Ovary (tissue), 10 donors: ENCODE measurements at places on chromosomes 7 and 10. TPM values are rescaled to one million over a fixed set of nuclear protein-coding genes. Genes with fewer than 3 reads are reported as not detected.
A peak's percentile ranks its signal among the peaks of the same experiment; 100 is the strongest.

The GJD4 gene
- not detected for total RNA-seq

The ASL gene
- 20.8 TPM for total RNA-seq

The MMP21 gene
- 0.91 TPM for total RNA-seq

The TMEM130 gene
- 0.97 TPM for total RNA-seq

The FLNC gene
- 25.6 TPM for total RNA-seq

The RBP3 gene
- total RNA-seq: not detected

The REEP3 gene
- total RNA-seq: 22.2 TPM

DNA sequence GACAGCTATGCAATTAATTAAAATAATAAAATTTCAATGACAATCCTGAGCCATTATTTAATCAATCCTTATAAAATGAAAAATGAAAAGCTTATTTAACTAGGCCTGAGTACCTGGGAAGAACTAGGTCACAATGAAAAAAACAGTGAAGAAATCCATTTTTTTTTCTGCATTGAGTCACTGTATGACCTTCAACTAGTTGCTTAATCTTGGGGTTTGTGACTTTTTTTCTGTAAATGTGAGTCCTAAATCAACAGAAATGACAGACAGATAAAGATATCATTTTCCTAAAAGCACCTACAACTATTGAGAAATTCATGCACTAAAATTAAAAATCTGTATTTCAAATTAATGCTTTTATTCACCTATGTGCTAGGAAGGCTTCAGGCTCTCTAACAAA, 96.8 kb downstream of the TMEM26 start:
- no peak for DNase-seq

DNA sequence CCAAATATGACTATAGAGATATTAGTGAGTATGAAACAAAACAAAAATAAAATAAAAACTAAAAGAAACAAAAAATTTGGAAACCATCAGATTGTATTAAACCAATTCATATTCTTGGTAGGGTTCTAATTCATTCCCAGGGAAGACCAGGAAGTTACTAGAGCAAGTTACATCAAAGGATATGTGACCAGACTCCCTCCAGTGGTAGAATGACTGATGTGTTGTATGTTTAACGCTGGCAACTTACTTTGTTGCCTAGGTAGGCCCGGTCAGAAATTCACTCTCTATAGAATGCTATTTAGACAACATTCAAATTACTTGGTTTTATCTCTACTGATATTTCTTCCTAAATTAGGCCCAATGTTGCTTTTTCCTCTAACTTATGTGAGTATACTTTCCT, 5.2 kb downstream of the PHYHIPL start:
- DNase-seq: no peak

GRCh38 chr7:73477376-73477775, 43.8 kb downstream of the FZD9 start:
- no peak for DNase-seq

DNA sequence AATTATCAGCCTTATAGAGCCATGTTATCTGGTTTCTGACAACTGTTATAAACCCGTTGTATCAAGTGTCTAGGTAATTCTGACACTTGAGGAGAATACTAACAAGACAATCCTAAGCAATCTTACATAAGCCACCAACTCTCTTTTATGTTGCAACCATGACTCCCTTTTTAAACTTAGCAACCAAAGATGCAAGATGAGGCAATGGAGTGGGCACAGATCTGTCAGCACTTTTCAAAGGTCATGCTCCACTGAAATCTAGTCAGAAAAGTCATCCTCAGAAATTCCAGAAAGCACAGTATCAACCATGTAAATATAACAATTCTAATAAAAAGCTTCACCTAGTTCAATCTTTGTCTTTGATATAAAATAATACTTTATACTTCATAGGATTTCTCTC, 77.0 kb upstream of the SEMA3A start:
- no peak for DNase-seq

DNA sequence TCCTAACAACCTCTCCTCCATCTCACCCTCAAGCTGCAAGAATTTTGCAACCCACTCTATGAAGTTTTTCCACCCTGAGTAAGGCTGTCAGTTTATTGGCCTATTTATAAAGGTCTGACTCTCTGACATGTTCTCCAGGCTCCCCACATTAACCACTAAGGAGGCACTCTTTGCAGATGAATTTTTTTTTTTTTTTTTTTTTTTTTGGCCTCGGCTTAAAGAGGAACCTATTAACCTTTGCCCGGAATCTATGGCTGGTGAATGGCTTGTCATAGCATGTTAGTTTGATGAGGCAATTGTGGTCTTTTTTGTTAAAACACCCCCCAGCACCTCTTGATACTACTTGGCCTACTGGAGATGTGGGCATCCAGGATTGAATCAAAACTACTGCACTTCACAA, 57.1 kb downstream of the TBXAS1 start:
- no peak for DNase-seq

DNA sequence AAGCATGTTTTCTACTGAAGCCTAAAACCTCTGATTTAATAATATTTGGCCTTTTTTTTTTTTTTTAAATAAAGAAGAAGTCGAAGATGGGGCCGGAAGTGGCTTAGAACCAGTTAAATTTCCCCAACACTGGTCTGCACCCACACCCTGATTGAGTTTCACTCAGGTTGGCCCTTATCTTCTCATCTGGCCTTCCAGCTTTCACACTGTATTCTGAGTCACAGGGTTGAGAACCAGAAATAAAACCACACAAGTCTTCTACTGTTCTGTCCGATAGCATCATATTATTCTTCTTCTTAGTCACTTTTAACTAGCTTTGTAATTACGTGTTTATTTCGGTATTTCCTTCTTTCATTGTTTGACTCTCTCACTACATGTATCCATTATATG, 9.9 kb downstream of the ZNF365 start:
- DNase-seq: no peak

DNA sequence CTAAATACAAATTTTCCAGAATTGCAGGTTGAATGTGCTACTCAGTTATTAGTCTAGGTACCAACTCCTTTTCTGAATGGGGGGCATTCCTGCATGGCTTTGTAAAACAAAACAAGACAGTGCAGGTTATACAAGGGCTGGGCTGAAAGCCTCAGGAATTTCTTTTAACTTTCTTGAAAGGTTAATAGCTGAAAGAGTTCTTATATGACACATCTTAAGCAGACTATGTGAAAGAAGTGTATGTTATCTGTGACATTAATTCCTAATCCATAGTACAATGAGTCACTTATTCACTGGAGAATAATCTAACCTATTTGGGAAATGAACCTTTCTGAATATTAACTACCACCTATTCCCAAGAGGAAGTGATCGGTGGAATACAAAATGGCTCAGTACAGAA, 115.6 kb upstream of the FAM133B start:
- no peak for DNase-seq

DNA sequence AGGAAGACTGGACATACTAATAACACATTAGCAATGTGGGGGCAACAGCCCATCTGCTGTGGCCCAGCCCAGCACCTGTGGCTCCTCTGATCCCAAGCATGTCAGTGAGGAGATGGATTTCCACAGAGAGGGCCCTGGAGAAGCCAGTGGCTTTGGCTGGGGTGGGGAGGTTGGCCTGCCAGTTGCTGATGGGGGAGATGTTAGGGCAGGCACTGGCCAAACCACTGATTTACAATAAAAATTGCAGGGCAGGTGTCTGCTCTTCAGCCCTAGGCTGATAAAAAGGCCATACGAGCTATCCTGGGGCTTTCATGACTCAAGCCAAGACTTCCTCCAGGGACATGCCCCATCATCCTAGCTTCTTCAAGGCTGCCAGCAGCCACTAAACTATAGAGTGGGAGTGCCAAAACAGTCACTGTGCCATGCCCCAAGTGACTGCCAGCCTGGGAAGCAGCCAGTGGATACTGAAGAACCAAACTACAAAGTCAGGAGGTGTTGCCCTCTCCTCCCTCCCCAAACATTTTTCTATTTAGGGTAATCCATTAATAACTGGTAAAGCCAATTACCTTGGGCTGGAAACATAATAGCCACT, 37.8 kb downstream of the DPCD start:
- DNase-seq: peak; percentile 4

DNA sequence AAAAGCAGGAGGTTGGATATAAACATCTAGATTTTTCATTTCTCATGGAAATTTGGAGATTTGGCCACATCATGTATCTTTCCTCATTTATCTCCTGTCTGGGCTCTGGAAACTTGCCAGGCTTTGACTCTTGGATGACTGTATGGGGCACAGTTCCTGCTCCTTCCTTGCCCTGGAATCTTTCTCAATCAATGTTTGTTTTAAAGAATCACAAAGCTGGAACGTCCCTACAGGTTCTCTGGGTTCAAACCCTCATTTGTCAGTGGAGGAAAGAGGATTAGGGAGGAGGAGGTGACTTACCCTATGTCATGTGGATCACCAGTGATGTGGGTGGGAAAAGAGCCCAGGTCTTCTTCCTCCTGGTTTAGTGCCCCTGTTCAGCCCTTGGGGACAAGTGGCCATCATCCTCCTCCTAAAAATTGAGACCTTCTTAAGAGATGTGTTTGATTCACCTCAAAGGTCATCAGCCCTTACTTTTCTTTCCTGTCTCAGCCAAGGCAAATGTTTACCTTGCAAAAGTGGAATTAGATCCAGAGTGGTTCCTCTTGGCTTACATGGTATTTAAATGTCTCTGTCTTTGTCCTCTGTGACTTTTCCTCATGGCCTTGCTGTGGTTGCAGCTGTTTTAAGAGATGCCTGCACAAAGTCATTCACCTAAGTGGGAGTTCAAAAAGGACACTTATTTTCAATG, 38.8 kb upstream of the PDZD8 start:
- no peak for DNase-seq

GRCh38 chr10:99996671-99997648, 12.8 kb downstream of the DNMBP start:
- DNase-seq: no peak

- DNase-seq: no peak
Observed at GRCh38 chr7:146554556-146554955, 438.0 kb downstream of the CNTNAP2 start.

DNA sequence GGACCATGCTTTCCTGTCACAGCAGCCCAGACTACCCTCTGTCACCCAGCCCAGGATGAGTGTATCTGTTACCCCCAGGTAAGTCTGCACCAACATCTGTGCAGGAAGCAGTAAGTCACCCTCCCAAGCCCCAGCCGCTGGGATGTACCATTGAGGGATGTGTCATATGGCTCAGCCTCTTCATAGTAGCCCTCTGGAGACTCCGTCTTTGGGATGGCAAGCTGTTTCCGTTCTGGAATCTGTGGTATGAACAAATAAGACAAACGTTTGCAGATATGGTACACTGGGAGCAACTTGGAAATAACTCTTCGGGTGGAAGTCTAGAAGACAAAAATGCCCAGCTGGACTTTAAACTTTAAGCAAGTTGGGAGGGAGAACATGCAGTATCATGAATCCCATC, 81.3 kb downstream of the AFAP1L2 start:
- no peak for DNase-seq

DNA sequence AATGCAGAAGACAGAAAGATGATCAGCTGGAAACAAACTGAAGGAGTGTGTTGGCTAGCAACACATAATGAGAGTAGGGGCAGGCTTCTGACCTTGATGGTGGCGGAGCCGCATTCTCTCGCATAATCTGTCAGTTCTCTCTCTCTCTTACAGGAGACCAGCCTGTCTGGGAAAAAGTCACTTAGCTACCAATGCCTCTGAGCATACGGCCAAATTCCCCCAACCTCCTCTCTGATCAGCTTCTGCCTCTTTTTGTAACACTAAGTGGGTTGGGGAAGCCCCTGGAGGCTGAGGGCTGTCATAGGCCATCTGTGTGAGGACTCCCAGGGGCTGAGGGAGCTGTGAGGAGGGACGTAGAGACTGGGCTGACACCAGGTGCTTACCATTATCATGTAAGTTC, 104.6 kb downstream of the HIPK2 start:
- no peak for DNase-seq

GRCh38 chr7:45237788-45238461, 80.3 kb downstream of the RAMP3 start:
- DNase-seq: no peak

DNA sequence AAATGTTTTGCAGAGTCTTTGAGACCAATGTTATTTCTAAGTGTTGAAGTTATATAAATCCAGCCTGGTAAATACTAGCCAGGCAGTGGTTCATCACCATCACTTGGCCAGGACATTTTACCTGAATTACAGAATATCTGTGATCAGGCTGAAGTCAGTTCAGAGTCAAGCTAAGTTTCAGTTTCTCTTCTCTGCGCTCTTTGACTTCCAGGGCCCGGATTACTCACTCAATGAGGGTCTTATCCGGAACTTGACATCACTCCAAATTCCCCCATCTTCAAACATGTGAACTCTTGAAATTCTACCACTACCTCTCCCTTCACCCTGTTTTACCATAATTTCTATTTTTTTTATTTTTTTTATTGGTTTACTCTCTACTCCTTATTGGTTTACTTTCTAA, 36.6 kb upstream of the CCAR1 start:
- no peak for DNase-seq

DNA sequence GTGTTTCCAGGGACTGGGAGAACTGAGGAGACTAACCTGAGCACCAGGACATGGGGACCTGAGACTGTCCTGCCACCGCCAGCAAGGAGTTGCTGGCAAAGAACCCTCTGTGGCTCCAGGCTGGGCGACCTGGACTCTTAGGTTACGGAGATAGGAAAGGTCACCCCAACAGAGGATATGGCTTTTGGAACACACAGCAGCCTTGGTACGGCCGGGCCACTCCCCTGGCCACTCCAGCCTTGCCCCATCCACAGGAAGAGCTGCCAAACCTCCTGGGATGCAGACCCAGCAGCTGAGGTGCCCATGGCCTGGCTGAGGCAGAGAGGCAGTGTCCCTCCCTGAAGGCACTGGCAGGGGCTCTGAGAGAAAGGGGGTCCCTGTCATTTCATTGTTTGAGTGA, 137.8 kb downstream of the OAT start:
- DNase-seq: no peak

DNA sequence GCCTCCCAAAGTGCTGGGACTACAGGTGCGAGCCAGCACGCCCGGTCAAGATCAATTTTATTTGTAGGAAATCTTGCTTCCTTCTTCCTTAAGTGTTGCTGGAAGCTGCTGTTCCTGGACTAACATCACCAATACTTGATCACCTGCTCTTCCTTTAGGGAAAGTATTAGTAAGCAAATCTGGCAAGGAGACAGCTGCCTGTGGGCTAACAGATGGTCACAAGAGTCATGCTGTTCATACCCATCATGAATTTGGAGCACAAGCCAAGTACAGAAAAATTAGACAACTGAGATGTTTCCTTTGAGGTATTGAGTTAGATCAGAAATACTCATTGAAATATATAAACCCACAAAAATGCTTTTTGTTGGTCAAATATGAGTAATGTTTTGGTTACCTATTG, 27.9 kb downstream of the BAIAP2L1 start:
- no peak for DNase-seq
